ENCODE measurements at places on chromosomes 11 and 22. TPM values are rescaled to one million over a fixed set of nuclear protein-coding genes. Genes with fewer than 3 reads are reported as not detected.

The FAM227A gene
- total RNA-seq: 0.43 TPM

The ACRV1 gene
- total RNA-seq: not detected

The DEPDC7 gene
- 1.4 TPM for total RNA-seq

GRCh38 chr11:126188332-126189108 is 22.9 kb downstream of the RPUSD4 start:
- DNase-seq: no peak

- DNase-seq: peak; percentile 7
Measured at GRCh38 chr22:20644071-20644642, 129.8 kb upstream of the SERPIND1 start.

- DNase-seq: no peak
Measured at GRCh38 chr11:100536979-100537378, 150.1 kb upstream of the ARHGAP42 start.

GRCh38 chr11:2097998-2098690 is 41.0 kb downstream of the IGF2 start:
- DNase-seq: peak; percentile 48
